ENCODE measurements at places on chromosomes 13 and 19.
A peak's percentile ranks its signal among the peaks of the same experiment; 100 is the strongest.

- DNase-seq: no peak
These were observed 39.5 kb upstream of the ATP12A start for GRCh38 chr13:24640752-24641151.

GRCh38 chr19:1045247-1045603 lies 5.3 kb downstream of the ABCA7 start:
- DNase-seq: no peak

DNA sequence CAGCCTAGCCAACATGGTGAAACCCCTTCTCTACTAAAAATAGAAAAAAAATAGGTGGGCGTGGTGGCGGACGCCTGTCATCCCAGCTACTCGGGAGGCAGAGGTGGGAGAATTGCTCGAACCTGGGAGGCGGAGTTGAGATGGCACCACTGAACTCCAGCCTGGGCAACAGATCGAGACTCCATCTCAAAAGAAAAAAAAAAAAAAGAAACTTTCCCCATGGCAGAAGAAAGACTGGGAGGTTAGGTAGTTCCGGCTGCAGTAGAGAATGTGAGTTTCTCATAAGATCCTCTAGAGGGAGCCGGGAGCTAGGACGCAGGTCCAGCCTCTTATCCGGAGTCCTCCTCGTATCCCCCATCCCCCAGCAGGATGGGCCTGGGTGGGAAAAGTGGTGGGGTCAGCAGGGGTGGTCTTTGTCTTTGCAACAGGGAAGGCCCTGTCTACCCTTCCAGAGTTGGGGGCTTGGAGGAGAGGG lies 13.2 kb upstream of the CREB3L3 start:
- DNase-seq: no peak

DNA sequence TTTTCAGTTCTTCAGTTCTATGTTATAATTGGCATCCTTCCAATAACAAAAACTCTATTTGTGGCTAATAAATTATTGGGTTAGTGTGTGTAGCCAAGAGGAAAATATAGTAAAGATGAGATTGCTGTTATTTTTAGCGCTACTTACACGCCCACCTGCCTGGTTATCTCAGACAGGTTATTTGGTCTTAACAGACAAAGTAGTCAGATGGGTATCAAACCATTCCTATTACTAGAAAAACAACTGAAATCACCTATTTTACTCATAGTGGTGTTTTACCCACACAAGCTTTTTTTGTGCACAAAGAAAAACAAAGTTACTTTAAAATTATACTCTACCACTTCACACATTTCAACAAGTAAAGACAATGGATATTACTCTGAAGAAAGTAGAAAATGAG lies 151.2 kb downstream of the TBC1D4 start:
- no peak for DNase-seq

GRCh38 chr19:3186160-3186688 lies 494 bp downstream of the NCLN start:
- no peak for DNase-seq

DNA sequence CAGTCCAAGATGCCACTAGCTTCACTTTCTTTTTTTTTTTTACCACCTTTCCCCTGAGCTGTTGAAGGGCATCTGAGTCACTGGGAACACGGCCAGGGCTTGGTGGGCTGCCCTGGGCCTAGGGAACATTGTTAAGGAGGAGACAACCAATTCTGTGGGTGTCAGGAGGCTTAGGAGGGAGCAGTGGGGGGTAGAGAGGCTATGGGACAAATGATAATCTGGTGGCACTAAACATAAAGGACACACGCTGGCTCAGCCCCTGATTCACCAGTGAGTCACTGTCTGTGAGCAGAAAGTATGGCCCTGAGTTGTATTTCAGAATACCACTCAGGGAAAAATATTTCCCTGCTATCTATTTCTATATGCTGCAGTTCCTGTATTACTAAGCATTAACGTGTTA lies 207.8 kb downstream of the DCLK1 start:
- no peak for DNase-seq

DNA sequence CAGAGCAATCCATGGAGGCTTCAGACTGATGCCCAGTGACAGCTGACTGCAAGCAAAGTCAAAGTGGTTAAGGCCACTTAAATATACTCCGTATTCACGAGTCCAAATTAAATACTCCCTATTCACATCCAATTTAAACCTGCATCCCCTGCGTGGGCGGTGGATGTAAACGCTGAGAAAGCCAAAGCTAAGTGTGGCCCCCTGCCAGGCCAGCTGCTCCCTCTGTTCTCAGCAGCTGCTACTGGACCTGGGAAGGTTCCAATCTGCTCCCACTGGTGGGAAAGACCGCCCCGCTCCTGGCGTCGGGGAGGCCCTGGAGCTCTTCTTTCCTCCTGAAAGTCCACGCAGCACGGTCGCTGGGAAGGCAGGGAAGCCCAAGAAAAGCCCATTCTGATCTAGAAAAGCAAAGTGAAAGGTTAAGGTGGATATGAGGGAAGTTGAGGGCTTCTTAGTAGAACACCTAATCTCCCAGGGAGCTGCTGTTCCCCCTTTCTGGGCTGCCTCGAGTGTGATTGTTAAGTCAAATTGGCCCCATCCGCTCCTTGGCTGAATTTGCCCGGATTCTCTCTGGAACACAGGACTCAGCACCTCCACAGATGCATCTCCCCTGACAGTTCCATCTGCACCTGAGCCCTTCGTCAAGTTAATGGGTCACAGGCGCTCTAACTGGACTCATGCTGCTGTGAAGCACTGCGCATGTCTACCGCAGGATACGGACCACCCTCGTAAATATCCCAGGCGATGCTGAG lies 205.5 kb downstream of the USP12 start:
- peak; percentile 84 for DNase-seq
